ENCODE measurements at places on chromosomes 12 and 14.

DNA sequence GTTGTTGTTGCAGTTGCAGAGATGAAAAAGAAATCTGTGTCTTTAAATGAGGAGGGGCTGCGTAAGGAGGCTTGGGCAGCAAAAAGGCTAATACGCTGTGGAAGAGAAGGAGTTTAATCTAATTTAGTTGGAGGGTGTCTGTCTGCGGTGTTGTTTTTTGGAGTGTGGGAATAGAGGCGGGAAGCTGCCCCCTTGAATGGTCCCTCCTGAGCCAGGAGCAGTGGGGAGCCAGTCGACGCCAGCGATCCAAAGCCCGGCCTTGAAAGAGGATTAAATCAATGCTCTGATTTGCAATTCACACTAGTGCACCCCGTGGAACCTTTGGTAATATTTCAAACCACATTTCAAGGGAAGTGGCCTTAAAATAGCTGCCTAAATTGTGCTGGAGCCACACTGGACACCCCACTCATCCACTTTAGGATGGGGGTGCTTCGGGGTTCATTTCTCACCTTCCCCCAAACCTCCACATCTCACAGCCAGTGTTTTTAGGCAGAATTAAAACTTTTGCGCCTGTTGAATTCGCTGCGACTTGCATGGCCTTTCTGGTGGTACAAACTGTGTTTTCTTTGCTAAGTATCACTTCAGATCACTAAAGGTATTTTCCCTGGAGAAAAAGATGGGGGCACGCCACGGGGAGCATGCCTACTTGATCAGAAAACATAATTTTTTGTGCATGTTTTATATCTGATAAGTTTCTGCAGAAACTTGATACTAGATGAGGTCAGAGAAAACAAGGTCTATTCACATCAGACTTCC, 4.1 kb upstream of the FZD10 start:
- no peaks in the 10 kb centered on the region for H3K4me1 ChIP-seq
- H3K27me3 ChIP-seq, result no peaks in the 10 kb centered on the region
- no peaks in the 10 kb centered on the region for H3K36me3 ChIP-seq
- H3K4me3 ChIP-seq, result no peak overlapping the region
- DNase-seq, result no peak

DNA sequence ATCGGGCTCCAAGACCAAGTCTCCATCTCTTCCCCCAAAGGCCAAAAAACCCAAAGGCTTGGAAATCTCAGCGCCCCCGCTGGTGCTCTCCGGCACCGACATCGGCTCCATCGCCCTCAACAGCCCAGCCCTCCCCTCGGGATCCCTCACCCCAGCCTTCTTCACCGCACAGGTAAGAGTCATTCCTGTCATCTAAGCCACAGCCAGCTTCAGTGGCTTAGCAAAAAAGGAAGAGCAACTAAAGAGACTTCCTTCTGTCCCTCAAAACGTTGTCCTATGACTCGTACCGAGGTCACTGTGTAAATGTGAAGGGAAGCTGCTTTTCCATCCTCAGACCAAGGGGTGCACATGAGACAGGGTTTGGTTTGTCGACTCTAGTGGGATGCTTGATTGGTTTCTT, 53.4 kb downstream of the ELK3 start:
- no peak overlapping the region for H3K27ac ChIP-seq
- no peaks in the 10 kb centered on the region for H3K4me1 ChIP-seq
- 0 out of 2 replicates have a peak, but pooled peaks cover 5% of the 10 kb centered on the region for H3K36me3 ChIP-seq
- no peaks in the 10 kb centered on the region for H3K27me3 ChIP-seq
- no peak overlapping the region for H3K4me3 ChIP-seq

GRCh38 chr12:82665142-82665923, 21.4 kb upstream of the TMTC2 start:
- no peaks in the 10 kb centered on the region for H3K27me3 ChIP-seq
- H3K4me3 ChIP-seq, result no peak overlapping the region
- H3K4me1 ChIP-seq, result peaks cover 1% of the 10 kb centered on the region
- no peak overlapping the region for H3K27ac ChIP-seq

DNA sequence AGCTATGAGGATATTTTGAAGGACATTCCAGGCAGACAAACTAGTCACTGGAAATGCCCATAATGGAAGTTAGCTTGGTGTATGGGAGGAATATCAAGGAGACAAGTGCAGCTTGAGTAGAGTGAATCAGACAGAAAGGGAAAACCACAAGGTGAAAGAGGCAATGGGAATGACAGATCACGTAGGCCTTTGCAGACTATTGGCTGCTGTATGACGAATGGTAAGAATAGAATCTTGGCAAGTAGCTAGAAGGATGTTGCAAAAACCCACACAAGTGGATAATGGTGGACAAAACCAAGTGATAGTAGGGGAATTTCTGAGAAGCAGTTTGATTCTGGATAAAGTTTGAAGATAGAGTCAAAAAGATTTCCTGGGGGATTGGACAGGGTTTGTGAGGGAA, 196.9 kb upstream of the NOVA1 start:
- no peak overlapping the region for H3K4me3 ChIP-seq
- peaks cover 2% of the 10 kb centered on the region for H3K4me1 ChIP-seq
- no peak for DNase-seq
- no peaks in the 10 kb centered on the region for H3K27me3 ChIP-seq
- no peak overlapping the region for H3K27ac ChIP-seq
- no peaks in the 10 kb centered on the region for H3K36me3 ChIP-seq

DNA sequence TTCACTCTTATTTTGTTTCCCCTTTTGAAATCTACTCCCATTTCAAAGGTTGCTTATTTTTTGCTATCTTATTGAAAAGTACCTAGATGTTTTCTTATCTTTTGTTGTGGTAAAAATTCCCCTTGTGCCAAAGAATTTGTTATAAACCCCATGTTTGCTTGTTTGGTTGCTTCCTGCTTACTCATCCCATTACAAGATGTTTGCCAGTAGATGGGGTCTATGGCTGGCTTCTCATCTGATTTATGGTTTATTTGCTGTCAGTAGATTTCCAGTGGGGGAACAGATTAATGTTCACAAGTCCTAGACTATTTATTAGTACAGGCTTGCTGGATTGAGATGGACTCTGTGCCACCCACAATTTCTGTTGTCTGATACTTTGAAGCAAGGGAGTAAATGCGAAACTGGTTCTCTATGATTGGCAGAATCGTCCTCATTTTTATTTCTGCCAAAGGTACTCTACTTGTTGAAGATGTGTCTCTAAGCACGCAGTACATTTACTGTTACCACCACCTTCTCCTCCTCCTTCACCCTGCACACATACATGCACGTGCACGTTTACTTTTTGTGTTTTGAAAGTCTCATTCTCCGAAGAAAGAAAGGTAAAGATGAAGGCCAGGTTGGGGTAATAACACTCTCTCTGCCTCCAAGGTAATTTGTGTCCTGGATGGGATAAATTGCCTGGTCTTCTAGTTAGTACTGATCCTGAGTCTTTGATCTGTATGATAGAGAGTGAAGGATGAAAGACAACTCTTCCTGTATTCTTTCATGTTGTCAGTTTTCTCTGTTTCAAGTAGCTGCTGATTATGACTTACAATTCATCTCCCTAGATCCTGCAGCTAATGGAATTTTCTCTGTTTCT, 117.2 kb upstream of the ATP2B1 start:
- H3K27me3 ChIP-seq, result no peaks in the 10 kb centered on the region
- no peak overlapping the region for H3K27ac ChIP-seq
- no peak for DNase-seq
- H3K4me3 ChIP-seq, result no peak overlapping the region
- no peaks in the 10 kb centered on the region for H3K36me3 ChIP-seq

GRCh38 chr14:87252103-87252502, 740.9 kb downstream of the GALC start:
- no peak overlapping the region for H3K27ac ChIP-seq
- H3K27me3 ChIP-seq, result no peaks in the 10 kb centered on the region
- no peak for DNase-seq
- H3K4me1 ChIP-seq, result no peaks in the 10 kb centered on the region
- no peaks in the 10 kb centered on the region for H3K36me3 ChIP-seq

DNA sequence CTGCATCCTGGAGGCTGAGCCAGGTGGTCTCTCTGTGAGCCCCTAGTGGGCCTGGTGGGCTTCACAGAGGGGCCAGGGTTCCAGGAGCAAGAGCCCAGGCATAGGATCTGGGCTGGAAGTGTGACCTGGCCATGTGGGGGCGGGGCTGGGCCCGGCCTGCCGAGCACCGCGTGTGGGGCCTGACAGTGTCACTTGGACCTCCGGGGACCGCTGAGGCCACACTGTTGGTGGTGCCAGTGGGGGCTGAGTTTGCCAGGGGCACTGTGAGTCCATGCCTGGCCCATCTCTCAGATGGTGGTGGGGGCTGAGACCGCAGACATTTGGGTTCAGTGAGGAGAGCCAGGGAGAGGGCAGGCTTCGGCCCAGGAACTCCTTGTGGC, 5.2 kb downstream of the FBRSL1 start:
- no peak overlapping the region for H3K27ac ChIP-seq
- H3K4me3 ChIP-seq, result no peak overlapping the region
- H3K36me3 ChIP-seq, result no peaks in the 10 kb centered on the region
